ENCODE measurements at places on chromosomes 5 and 9.

GRCh38 chr9:110072597-110073355, 135.2 kb downstream of the C9orf152 start:
- no peak for DNase-seq

GRCh38 chr5:179382486-179382885, 37.2 kb upstream of the ADAMTS2 start:
- no peak for DNase-seq

DNA sequence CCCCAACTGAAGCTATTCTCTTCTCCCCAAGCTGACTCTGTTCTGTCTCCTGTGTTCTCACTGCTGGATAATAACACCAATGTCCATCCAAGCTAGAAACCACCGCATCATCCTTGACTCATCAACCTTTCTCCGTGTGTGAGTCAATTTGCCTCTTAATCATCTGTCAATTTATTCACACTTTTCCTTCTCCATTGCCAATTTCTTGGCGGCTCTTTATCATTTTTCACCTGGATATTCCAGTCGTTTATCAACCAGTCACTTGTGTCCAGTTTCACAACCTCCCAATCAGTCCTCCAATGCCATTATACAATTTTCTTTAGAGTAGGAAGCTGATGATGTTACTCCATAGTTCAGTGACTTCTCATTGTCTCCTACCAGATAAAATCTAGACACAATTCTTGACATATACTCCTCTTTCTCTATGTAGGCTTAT, 45.4 kb upstream of the LIFR start:
- peak; percentile 82 for DNase-seq

GRCh38 chr9:130658893-130659698, 5.3 kb upstream of the PRDM12 start:
- no peak for DNase-seq

Data from astrocyte (in vitro differentiated cells and primary cell).